ENCODE measurements at places on chromosomes 1 and 21. TPM values are rescaled to one million over a fixed set of nuclear protein-coding genes. Genes with fewer than 3 reads are reported as not detected.

- peak; percentile 87 for DNase-seq
- peaks cover 85% of the 10 kb centered on the region for H3K4me1 ChIP-seq
- H3K36me3 ChIP-seq = no peaks in the 10 kb centered on the region
These were observed 27.4 kb downstream of the HIVEP3 start for GRCh38 chr1:41891199-41891896.

DNA sequence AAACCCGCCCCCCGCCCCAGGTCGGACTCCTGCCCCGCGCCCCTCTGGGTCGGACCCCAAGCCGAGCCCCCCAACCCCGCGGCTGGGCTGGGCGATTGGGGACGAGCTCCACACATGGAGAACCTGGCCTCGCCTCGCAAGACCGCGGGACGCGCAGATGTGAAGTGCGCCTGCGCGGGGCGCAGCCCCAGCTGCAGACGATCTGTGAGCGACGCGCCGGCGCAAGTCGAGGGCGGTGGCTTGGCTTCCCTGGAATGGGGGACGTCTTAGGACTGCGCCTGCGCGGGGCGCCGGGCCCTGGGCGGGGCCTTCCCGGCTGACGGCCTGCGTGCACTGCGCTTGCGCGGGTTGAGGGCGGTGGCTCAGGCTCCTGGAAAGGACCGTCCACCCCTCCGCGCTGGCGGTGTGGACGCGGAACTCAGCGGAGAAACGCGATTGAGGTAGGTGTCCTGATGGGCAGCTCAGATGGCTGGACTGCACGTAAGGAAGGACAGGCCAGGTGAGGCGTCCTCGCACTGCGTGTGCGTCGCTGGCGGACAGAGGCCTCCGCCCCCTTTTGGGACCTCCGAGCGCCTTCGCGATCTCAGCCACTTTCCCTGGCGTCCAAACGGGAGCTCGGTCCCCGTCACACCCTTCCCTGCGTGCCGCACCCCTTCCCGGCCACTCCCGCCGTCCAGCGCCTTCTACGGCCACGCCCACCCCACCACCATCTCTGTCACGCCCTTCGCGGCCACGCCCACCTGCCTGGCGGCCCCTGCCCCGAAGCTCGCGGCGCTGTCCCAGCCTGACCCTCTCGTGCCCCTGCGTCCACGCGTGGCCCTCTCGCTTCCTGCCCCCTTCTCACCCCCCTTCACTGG, at the start of gene PRMT2:
TSS of gene PRMT2 (plus strand) at position 351 of the 857 bp plus-strand sequence. CDS start 1,278 bp downstream, outside the sequence.
- peak within 1 kb of the TSS; percentile 86 for H3K4me3 ChIP-seq
- H3K4me1 ChIP-seq = peaks cover 31% of the 10 kb centered on the region
- DNase-seq = peak; percentile 99

Gene CCDC190
- not detected for total RNA-seq

GRCh38 chr1:14549897-14550620, 48.4 kb upstream of the KAZN start:
- no peak overlapping the region for H3K4me3 ChIP-seq
- no peak overlapping the region for H3K27ac ChIP-seq
- no peak for DNase-seq
- H3K4me1 ChIP-seq = no peaks in the 10 kb centered on the region
- no peaks in the 10 kb centered on the region for H3K36me3 ChIP-seq

Gene TUFT1
- 7.2 TPM for total RNA-seq

GRCh38 chr1:211859405-211859804, 28.8 kb upstream of the LPGAT1 start:
- no peak overlapping the region for H3K27ac ChIP-seq
- H3K27me3 ChIP-seq = no peaks in the 10 kb centered on the region
- no peaks in the 10 kb centered on the region for H3K36me3 ChIP-seq
- no peaks in the 10 kb centered on the region for H3K4me1 ChIP-seq
- DNase-seq = no peak

GRCh38 chr1:67795179-67795912, 37.9 kb downstream of the GNG12 start:
- H3K4me1 ChIP-seq = no peaks in the 10 kb centered on the region
- H3K4me3 ChIP-seq = no peak overlapping the region
- no peaks in the 10 kb centered on the region for H3K36me3 ChIP-seq
- H3K27me3 ChIP-seq = no peaks in the 10 kb centered on the region
- DNase-seq = no peak

GRCh38 chr1:218817691-218818465, 355.8 kb upstream of the LYPLAL1 start:
- no peak overlapping the region for H3K4me3 ChIP-seq
- H3K27ac ChIP-seq = no peak overlapping the region
- no peaks in the 10 kb centered on the region for H3K27me3 ChIP-seq
- H3K36me3 ChIP-seq = no peaks in the 10 kb centered on the region
- H3K4me1 ChIP-seq = no peaks in the 10 kb centered on the region
- DNase-seq = no peak

GRCh38 chr1:198669023-198669698, 30.3 kb downstream of the PTPRC start:
- H3K4me1 ChIP-seq = peaks cover 35% of the 10 kb centered on the region
- H3K27ac ChIP-seq = peak overlapping the region; percentile 86
- H3K36me3 ChIP-seq = peaks cover 69% of the 10 kb centered on the region

- no peak overlapping the region for H3K4me3 ChIP-seq
- H3K27me3 ChIP-seq = no peaks in the 10 kb centered on the region
- H3K36me3 ChIP-seq = no peaks in the 10 kb centered on the region
These were observed 13.9 kb upstream of the FYB2 start for GRCh38 chr1:56833088-56833487.

Gene NID1
- 0.32 TPM for total RNA-seq

DNA sequence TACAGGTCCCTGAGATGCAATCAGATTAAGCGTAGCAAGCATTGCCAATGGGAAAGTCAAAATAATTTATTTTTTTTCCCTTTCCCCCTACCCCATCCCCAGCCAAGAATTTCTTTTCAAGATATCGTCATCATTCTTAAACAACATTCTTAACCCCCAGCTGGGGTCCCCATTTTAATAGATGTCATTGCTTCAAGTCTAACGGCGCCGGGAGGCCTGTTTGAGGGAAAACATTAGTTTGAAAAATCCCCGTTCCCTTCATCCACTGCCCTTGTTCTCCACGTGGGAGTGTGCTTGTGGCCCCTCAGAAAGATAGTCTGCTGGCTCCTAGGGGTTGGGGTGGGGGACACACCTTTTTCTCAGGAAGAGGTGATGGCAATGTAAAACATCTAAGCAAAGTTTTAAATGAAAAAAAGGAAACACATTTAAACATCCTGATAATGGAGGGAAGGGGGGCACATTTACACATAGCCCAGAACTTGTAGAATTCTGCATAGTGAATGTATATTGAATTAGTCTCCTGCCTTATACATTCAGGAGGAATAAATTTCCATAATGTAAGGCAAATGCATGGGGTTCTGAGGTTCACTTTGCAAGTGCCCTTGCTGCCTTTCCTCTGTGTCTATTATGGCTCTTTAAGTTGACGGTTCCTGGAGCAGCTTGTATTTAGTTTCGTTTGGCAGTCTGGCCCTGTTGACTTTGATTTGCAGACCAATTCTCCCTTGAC, 6.8 kb downstream of the TRNP1 start:
- H3K36me3 ChIP-seq = no peaks in the 10 kb centered on the region
- no peak overlapping the region for H3K4me3 ChIP-seq
- peaks cover 2% of the 10 kb centered on the region for H3K27me3 ChIP-seq

Gene CFAP107
- total RNA-seq = not detected

Gene S100A1
- total RNA-seq = not detected

GRCh38 chr1:33996281-33996680, 132.4 kb downstream of the HMGB4 start:
- H3K4me1 ChIP-seq = no peaks in the 10 kb centered on the region
- H3K27me3 ChIP-seq = no peaks in the 10 kb centered on the region
- H3K27ac ChIP-seq = no peak overlapping the region

Gene GSTM5
- total RNA-seq = 0.35 TPM

Gene RASAL2
- total RNA-seq = 0.16 TPM

- H3K4me1 ChIP-seq = peaks cover 21% of the 10 kb centered on the region
- H3K27me3 ChIP-seq = no peaks in the 10 kb centered on the region
- DNase-seq = no peak
- peak overlapping the region; percentile 65 for H3K27ac ChIP-seq
- peaks cover 74% of the 10 kb centered on the region for H3K36me3 ChIP-seq
These were observed 19.7 kb downstream of the PTTG1IP start for GRCh38 chr21:44853601-44854390.

DNA sequence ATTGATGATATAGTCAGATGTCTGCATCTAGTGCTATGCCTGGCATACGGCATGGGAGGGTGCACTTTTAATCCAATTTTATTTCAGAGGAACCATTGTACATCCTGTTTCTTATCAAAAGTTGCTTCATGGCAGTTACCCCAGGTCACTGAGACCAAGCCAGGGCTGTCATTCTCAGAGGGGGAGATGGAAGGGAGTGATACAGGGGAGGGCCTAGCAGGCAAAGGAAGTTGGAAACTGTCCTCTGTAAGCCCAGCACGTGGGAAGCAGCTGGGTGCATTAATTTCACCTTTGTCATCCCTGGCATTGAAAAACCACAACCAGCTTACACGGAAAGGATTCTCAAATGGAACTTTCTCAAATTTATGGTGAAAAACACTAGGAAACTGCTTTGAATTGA, 458.7 kb upstream of the ADAMTS5 start:
- no peaks in the 10 kb centered on the region for H3K36me3 ChIP-seq
- no peak for DNase-seq
- H3K4me1 ChIP-seq = no peaks in the 10 kb centered on the region
- no peaks in the 10 kb centered on the region for H3K27me3 ChIP-seq

DNA sequence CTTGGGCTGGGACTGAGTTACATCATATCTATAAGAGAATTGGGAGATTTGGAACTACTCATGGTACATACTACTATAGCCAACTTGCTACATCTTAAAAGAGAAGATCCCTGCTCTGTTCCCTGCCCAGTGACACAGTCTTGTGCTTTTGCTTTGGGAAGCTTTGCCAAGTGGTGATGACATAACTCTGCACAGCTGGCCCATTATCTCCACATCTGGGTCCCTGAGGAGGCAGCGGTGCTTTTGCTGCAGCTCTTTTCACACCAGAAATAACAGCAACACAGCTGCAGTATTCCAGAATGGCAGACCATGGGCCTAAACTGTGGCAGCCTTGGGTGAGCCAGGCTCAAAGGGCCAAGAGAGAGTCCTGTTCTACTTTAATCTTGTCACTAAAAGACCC, 296.0 kb downstream of the HHAT start:
- DNase-seq = no peak
- H3K4me3 ChIP-seq = no peak overlapping the region
- no peaks in the 10 kb centered on the region for H3K36me3 ChIP-seq
- no peaks in the 10 kb centered on the region for H3K4me1 ChIP-seq

- no peak overlapping the region for H3K27ac ChIP-seq
- H3K4me1 ChIP-seq = no peaks in the 10 kb centered on the region
- no peaks in the 10 kb centered on the region for H3K27me3 ChIP-seq
These were observed 51.5 kb downstream of the SYT14 start for GRCh38 chr1:209989525-209989924.

Gene CBR3
- total RNA-seq = 1.2 TPM

Gene SLC1A7
- total RNA-seq = 16.0 TPM

DNA sequence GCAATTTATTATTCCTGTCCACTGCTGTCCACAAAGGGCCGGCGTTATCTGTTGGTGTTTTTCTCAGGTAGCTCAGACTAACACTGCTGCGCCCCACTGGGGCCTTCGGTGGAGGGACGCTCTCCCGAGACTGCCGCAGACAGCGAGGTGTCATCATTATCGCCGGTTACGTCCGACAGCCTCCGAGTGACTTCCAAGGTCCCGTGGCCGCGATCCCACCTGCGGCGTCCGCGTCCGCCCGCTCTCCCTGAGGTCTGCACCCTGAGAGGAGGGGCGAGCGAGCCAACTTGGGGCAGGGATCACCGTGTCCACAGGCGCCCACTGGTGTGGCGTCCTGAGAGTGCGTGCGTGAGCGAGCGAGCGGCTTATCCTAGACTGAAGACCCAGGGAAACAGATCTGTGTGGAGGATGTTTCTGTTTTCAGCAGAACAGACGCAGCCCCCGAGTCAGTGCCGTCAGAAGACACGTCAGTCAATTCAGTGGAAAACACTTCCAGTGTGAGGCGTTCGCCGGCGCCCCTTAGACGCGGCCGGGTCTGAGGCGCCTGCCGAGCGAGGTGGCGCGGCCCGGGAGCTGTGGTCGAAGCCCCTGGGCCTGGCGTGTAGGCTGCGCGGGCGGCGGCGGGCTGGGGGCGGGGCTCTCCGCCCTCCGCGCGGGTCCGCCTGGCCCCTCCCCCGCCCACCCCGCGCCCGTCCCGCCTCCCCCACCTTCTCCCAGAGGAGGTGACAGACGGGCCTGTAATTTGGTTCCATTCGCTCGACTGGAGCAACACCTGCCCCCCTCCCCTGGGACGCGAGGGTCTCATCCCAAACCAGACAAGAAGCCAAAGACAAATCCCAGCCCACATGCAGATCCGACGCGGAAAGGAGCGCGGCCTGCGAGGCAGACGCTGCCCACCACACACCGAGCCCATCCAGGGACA, 12.6 kb downstream of the NHLH2 start:
- H3K4me1 ChIP-seq = peaks cover 7% of the 10 kb centered on the region
- DNase-seq = peak; percentile 15
- H3K27ac ChIP-seq = no peak overlapping the region

Gene SLC16A4
- 0.30 TPM for total RNA-seq

Gene GBP6
- total RNA-seq = 0.39 TPM

DNA sequence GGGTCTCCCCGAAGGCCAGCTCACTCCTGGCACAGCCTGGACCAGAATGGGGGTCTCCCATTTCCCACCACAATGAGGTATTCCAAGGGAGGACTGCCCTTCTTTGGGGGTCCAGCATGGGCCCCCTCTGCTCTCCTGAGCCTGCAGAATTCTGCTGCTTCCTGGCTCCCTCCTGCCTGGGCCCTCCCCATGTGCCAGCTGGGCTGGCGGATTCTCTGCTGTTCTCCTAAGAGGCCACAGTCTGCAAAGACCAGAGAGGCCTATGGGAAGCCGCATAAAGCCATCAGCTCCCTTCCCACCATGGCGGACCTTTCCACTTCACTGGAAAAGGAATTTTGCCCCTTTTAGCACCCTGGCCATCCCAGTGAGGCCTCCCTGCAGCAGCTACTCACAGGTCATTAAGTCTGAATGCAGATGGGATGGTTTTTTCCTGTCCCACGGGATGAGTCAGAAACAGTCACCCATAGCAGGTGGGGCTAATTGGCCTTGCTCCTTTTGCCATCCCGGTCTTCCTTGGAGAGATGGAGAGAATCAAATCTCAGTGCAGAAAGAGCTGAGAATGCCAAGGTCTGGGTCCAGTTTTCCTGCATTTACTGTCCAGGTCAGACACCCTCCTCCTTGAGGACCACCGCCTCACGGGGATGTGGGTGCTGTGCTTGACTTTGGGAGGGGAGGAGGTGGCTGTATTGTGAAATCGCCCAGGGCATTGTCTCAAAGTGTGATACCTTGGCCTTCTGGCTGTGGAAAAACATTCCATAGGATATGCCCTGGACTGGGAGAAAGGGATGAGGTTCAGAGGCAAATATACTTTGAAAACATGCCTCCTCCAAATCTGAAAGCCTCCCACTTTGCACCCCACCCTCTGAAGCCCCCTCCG, 23.2 kb downstream of the MYBPH start:
- no peak overlapping the region for H3K4me3 ChIP-seq
- H3K27me3 ChIP-seq = no peaks in the 10 kb centered on the region
- no peaks in the 10 kb centered on the region for H3K4me1 ChIP-seq
- no peak overlapping the region for H3K27ac ChIP-seq
- H3K36me3 ChIP-seq = no peaks in the 10 kb centered on the region

DNA sequence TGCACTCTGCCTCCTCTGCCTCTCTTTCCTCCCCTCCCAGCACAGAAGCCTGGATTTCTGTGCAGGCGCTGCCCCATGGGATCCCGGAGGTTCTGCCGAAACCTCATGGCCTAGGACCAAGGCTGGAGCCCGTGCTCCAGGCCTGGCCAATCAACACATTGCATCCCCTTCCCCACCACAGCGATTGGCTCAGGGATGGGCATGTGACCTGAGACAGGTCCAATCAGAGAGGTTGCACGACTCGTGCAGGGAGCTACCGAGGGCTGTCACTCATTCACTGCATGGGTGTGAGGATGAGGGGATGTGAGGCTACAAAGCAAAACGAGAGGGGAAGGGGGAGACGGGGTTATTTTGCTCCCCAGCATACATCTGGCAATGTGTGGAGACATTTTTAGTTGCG, 3.3 kb upstream of the CELA2B start:
- no peak overlapping the region for H3K4me3 ChIP-seq
- no peak overlapping the region for H3K27ac ChIP-seq
- DNase-seq = no peak
- no peaks in the 10 kb centered on the region for H3K4me1 ChIP-seq

Gene FCGR3B
- 18.2 TPM for total RNA-seq

All from natural killer cell (primary cell).